ENCODE measurements at places on chromosomes 5 and 9.

DNA sequence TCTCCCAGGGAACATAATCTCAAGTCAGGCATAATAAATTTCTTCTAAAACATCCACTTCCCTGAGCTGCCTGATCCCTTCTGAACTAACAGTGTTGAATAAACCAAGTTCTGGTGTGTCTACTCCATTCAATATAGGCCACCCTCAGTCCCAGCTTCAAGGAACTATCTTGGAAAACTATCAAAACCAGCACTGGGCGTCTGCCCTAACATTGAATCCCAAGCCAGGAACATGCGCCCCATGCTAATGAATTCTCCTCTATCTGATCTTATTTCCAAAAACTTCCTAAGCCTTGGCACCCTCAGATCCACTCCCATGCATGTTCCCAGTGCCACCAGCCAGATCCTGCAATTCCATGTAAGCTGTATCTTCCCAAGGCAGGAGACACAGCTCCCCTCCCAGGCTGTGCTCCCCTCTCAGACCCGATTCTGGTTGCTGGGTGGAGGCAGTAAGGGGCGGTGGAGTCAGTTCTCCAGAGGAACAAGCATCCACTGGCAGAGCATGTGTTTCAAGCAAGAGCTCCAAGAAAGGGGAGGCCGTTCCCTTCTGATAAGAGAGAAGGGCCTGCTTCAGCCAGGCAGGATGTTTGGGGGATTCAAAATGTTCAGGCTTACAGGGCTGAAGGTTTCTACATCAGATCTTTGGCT lies 13.1 kb upstream of the FOXI1 start:
- no peak overlapping the region for H3K4me3 ChIP-seq
- H3K27me3 ChIP-seq, result no peaks in the 10 kb centered on the region
- DNase-seq, result no peak
- H3K36me3 ChIP-seq, result no peaks in the 10 kb centered on the region
- H3K4me1 ChIP-seq, result no peaks in the 10 kb centered on the region

DNA sequence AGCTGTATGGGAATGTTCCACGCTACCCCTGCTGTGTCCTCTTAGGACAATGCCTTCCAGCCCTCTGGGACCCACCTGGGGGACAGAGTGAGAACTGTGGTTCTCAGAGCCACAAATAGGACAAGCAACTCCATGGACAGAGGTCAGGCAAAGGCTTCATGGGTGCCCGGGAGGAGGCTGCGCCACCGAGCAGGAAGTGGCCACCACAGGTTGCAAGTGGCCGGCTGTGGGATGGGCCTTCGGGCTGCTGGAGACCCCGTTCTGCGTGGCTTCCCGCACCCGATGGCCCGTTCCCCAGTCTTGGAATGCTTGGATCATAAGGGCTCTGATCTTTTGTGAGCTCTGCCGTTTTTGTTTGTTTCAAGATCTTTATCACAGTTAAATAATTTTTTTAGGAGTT lies 118.8 kb downstream of the BOD1 start:
- DNase-seq, result no peak
- H3K27me3 ChIP-seq, result no peaks in the 10 kb centered on the region
- H3K4me3 ChIP-seq, result no peak overlapping the region
- no peaks in the 10 kb centered on the region for H3K36me3 ChIP-seq

GRCh38 chr5:67858471-67859031 lies 357.0 kb upstream of the PIK3R1 start:
- H3K4me3 ChIP-seq, result no peak overlapping the region
- H3K36me3 ChIP-seq, result no peaks in the 10 kb centered on the region
- no peak overlapping the region for H3K27ac ChIP-seq
- DNase-seq, result no peak
- H3K4me1 ChIP-seq, result no peaks in the 10 kb centered on the region
- no peaks in the 10 kb centered on the region for H3K27me3 ChIP-seq

GRCh38 chr9:121990600-121991306 lies 102.4 kb downstream of the TTLL11 start:
- H3K36me3 ChIP-seq, result no peaks in the 10 kb centered on the region
- no peak overlapping the region for H3K4me3 ChIP-seq
- no peak for DNase-seq
- H3K27ac ChIP-seq, result no peak overlapping the region

- DNase-seq, result no peak
- H3K4me3 ChIP-seq, result no peak overlapping the region
- no peaks in the 10 kb centered on the region for H3K27me3 ChIP-seq
- H3K36me3 ChIP-seq, result no peaks in the 10 kb centered on the region
These were observed 24.7 kb upstream of the NUDT12 start for GRCh38 chr5:103587185-103587748.

DNA sequence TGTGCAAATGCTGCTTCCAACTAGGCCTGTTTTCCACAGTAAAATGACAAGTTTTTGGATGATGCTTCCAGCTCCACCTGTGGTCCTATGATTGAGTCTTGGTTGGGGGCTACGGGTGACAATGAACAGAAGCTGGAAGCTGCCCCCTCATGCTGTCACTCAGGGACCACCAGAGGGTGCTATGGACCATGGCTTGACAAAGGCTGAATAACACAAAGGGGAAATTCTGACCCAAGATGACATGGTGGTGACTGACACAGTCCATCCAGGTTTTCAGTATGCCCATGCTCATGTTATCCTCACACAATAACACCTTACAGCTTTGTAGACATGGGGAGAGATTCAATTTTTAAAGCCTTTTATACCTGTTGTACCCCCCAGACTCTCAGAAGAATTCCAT lies 23.9 kb upstream of the SAP30L start:
- no peaks in the 10 kb centered on the region for H3K36me3 ChIP-seq
- H3K27me3 ChIP-seq, result no peaks in the 10 kb centered on the region
- no peak overlapping the region for H3K27ac ChIP-seq
- DNase-seq, result no peak
- H3K4me1 ChIP-seq, result no peaks in the 10 kb centered on the region
- H3K4me3 ChIP-seq, result no peak overlapping the region

DNA sequence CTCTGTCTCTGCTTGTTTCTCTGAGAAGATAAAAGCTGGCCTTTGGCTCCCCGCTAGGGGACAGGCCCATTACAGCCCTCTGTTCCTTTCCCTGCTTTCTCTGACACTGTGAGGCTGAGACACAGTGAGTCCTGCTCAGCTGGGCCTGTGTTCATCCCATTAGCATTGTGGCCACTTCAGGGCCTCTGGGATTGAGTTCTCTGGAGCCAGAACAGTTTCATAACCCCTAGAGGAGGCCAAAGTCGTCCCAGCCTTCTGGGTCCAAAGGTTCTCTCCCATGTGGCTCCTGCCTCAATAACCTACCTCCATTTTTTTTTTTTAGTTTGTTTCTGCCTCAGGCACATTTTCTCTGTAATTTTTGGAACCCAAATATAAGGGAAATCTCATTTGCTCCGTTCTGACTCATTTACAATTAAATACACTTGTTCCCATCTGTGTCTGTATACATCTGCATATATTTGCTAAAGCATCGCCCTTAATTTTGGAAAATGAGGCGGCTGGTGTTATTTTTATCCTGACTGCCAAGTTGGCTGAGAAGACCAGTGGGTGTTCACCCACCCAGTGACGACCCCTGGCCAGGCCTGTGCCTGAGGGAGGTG lies 27.3 kb upstream of the CTNNA1 start:
- peak overlapping the region; percentile 47 for H3K4me3 ChIP-seq
- peak; percentile 42 for DNase-seq
- peak overlapping the region; percentile 95 for H3K27ac ChIP-seq
- no peaks in the 10 kb centered on the region for H3K36me3 ChIP-seq

- no peaks in the 10 kb centered on the region for H3K4me1 ChIP-seq
- H3K27me3 ChIP-seq, result no peaks in the 10 kb centered on the region
- no peak overlapping the region for H3K27ac ChIP-seq
- no peaks in the 10 kb centered on the region for H3K36me3 ChIP-seq
These were observed 10.5 kb downstream of the ADAMTS16 start for GRCh38 chr5:5150667-5151066.

GRCh38 chr5:140398379-140398811 lies 3.2 kb upstream of the ANKHD1 start:
- DNase-seq, result no peak
- no peaks in the 10 kb centered on the region for H3K27me3 ChIP-seq
- H3K4me1 ChIP-seq, result no peaks in the 10 kb centered on the region
- no peaks in the 10 kb centered on the region for H3K36me3 ChIP-seq
- no peak overlapping the region for H3K27ac ChIP-seq
- no peak overlapping the region for H3K4me3 ChIP-seq

DNA sequence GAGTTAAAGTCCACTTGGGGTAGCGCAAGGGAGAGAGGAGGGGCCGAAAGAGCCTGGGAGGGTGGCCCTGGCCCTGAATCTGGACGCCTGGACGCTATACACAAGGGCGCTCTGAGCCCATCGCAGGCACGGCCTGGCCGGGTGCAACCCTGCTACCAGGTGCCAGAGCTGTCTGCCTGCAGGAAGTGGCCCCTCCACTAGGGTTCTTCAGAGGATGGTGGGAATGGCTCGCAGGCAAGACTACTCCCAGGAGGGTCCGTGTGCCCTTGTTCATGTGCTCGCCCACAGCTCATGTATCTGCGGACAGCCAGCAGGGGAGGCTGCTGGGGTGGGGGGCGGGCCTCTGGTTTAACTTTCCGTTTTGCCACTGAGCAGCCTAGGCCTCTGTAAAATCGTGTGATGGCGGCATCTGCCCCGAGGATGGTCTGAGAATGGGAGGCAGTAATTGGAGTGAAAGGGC lies 1.4 kb upstream of the NKD2 start:
- peaks cover 13% of the 10 kb centered on the region for H3K27me3 ChIP-seq
- peak; percentile 8 for DNase-seq
- peak overlapping the region; percentile 84 for H3K4me3 ChIP-seq
- no peak overlapping the region for H3K27ac ChIP-seq
- H3K36me3 ChIP-seq, result no peaks in the 10 kb centered on the region

DNA sequence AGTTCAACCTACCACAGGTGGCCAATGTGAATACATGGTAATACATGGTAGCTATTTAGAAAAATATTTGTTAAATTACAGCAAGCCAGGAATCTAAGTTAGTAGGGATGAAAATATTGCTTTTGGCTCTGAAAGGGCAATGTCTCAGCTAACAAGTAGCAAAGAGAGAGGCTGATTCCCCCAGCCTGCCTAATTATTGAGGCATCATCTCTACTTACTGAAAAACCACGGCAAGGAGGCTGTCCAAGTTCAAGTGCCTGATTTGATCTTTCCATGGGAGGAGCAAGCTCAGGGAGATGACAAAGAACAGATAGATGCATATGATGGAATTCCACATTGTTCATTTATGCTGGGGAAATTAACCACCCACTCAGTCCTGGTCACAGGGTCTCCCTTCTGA lies 28.7 kb upstream of the UBTD2 start:
- no peaks in the 10 kb centered on the region for H3K36me3 ChIP-seq
- no peak for DNase-seq
- no peak overlapping the region for H3K27ac ChIP-seq
- H3K27me3 ChIP-seq, result no peaks in the 10 kb centered on the region

- H3K4me1 ChIP-seq, result no peaks in the 10 kb centered on the region
- no peak overlapping the region for H3K27ac ChIP-seq
- H3K4me3 ChIP-seq, result no peak overlapping the region
- DNase-seq, result no peak
- H3K27me3 ChIP-seq, result no peaks in the 10 kb centered on the region
- no peaks in the 10 kb centered on the region for H3K36me3 ChIP-seq
These were observed 48.4 kb downstream of the STX17 start for GRCh38 chr9:99954819-99955218.

- no peaks in the 10 kb centered on the region for H3K4me1 ChIP-seq
- H3K4me3 ChIP-seq, result peak within 1 kb of the TSS; percentile 62
- DNase-seq, result no peak
- H3K36me3 ChIP-seq, result no peaks in the 10 kb centered on the region
- H3K27ac ChIP-seq, result peak within 1 kb of the TSS; percentile 55
- H3K27me3 ChIP-seq, result no peaks in the 10 kb centered on the region
These were observed at the start of gene ANKDD1B for GRCh38 chr5:75611311-75612225. TSS of gene ANKDD1B (plus strand) at chr5:75611453. CDS start at chr5:75611635, 182 bp downstream.

DNA sequence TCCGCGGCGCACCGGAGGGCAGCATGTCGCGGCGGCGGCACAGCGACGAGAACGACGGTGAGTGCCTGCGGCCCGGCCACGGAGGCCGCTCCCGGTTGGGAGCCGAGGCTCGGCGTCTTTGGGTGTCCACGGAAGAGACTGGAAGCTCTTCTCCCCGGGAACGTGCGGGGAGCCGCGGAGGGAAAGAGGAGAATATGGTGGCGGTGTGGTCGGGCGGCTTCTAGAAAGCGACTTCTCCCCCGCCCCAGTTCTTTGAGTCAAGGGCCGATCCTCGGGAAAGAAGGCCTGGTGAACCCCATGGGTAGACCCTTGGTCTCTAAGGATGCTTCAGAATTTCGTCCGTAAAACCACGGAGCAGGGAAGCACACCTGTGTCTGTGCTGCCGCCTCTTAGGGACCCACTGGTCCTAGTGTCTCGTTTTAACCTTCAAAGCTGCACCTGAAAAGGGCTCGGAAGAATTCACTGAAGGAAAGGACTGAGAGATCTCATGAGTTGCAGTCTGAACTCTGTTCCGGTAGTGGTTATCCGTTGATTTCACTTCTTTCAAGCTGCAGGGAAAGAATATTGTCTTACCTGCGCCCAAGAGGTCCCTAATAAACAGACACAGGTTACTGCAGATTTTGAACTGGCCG lies 354 bp downstream of the NCBP1 start:
- peak overlapping the region; percentile 98 for H3K27ac ChIP-seq
- H3K4me1 ChIP-seq, result no peaks in the 10 kb centered on the region
- no peaks in the 10 kb centered on the region for H3K36me3 ChIP-seq
- H3K27me3 ChIP-seq, result no peaks in the 10 kb centered on the region
- DNase-seq, result no peak
- H3K4me3 ChIP-seq, result peak overlapping the region; percentile 97

DNA sequence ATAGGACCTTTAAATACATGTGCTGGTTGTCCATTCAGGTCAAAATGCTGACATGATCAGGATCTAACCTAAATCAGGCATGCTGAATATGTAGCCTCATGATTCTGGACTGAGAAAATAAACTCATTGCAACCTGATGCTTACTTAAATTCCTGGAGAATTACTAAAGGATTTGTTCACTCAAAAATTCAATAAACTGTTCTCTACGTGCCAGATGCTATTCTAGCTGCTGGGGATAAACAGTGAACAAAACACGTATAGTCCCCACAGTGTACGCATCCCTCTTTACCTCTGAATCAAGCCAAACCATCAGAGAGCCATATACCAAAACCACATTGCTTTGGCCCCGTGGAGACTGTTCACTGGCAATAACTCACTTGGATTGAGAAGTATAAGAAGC lies 6.1 kb downstream of the SCAI start:
- no peak for DNase-seq
- H3K27me3 ChIP-seq, result no peaks in the 10 kb centered on the region
- no peak overlapping the region for H3K4me3 ChIP-seq
- H3K36me3 ChIP-seq, result no peaks in the 10 kb centered on the region
- no peak overlapping the region for H3K27ac ChIP-seq

GRCh38 chr5:95043648-95044047 lies 241.2 kb downstream of the MCTP1 start:
- no peaks in the 10 kb centered on the region for H3K4me1 ChIP-seq
- H3K36me3 ChIP-seq, result no peaks in the 10 kb centered on the region
- H3K27me3 ChIP-seq, result no peaks in the 10 kb centered on the region
- no peak overlapping the region for H3K4me3 ChIP-seq
- DNase-seq, result no peak
- no peak overlapping the region for H3K27ac ChIP-seq

DNA sequence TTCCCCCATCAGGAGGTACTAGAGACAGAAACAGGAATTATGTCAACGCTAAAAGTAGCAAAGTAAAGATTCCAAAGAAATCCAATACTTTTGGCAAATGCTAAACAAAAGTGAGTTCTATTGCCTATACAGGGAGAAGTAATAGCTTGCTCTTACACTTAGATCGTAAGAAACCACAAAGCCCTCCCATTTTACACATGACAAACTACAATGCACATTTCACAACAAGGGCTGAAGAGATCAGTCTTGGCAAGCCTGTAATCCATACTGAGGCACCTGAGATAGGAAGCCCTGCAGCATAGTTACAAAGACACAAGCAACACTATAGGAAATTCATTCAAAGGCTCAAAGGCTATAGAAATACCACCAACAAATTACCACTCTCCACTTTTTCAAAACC lies 7.7 kb downstream of the HNRNPK start:
- H3K4me1 ChIP-seq, result peaks cover 10% of the 10 kb centered on the region
- no peaks in the 10 kb centered on the region for H3K27me3 ChIP-seq
- peaks cover 15% of the 10 kb centered on the region for H3K36me3 ChIP-seq
- no peak for DNase-seq
- H3K4me3 ChIP-seq, result no peak overlapping the region
- H3K27ac ChIP-seq, result no peak overlapping the region
